ENCODE measurements at places on chromosomes 5 and 9. TPM values are rescaled to one million over a fixed set of nuclear protein-coding genes. Genes with fewer than 3 reads are reported as not detected.

Gene SH3TC2
- 4.1 TPM for total RNA-seq

Gene PFN3
- total RNA-seq: not detected

DNA sequence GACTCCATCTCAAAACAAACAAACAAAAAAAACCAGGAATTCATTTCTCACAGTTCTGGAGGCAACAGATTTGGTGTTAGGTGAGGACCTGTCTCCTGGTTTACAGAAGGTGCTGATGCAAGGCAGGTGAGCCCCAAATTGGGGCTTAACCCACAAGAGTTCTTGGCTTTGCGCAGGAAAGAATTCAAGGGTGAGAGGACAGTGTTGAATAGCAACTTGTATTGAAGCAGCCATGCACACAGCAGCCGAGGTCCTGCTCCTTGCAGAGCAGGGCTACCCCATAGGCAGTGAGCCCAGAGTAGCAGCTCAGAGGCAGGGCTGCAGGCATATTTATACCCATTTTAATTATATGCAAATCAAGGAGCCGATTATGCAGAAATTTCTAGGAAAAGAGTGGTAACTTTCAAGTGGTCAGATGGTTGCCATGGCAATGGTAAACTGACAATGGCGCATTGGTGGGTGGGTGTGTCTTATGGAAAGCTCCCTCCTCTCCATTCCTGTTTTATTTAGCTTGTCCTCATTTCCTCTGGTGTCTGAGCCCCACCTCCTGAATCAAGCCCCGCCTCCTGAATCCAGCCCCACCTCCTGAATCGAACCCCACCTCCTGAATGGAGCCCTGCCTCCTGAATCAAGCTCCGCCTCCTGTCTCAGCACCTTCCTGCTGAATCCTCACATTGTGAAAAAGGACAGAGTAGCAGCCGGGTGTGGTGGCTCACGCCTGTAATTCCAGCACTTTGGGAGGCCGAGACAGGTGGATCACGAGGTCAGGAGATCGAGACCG lies 34.5 kb upstream of the COL5A1 start:
- no peak for DNase-seq

GRCh38 chr5:121797681-121798518 lies 53.8 kb upstream of the FTMT start:
- no peak for DNase-seq

GRCh38 chr5:77182367-77182766 lies 28.1 kb upstream of the PDE8B start:
- DNase-seq: no peak

GRCh38 chr9:129822898-129823541 lies 916 bp downstream of the TOR1A start:
- DNase-seq: peak; percentile 35
